Stimulated activated CD8-positive, alpha-beta memory T cell treated with anti-CD3 and anti-CD28 coated beads, Interleukin-15, amount 100 ng/mL, for 4 hours (primary cell): ENCODE measurements at places on chromosomes 5 and 9.

GRCh38 chr9:77640741-77641580 lies 7.2 kb downstream of the GNA14 start:
- no peak for DNase-seq

GRCh38 chr9:86755561-86755941 lies 191.8 kb downstream of the GAS1 start:
- no peak for DNase-seq

- DNase-seq = no peak
Observed at GRCh38 chr9:92480986-92481633, 1.2 kb downstream of the ASPN start.

DNA sequence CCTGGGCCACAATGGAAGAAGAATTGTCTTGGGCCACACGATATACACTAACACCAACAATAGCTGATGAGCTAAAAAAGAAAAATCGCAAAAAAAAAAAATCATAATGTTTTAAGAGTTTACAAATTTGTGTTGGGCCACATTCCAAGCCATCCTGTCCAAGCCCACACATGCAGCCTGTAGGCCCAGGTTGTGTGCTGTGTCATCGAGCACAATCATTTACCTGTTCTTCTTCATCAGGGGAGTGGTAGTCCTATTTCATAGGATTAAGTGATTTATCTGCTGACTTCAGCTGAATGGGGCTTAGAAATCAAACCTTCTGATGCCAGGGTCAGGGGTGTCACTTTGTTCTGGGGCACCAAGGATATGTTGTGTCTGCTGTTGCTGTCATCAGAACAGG lies 44.6 kb upstream of the ELL2 start:
- no peak for DNase-seq

DNA sequence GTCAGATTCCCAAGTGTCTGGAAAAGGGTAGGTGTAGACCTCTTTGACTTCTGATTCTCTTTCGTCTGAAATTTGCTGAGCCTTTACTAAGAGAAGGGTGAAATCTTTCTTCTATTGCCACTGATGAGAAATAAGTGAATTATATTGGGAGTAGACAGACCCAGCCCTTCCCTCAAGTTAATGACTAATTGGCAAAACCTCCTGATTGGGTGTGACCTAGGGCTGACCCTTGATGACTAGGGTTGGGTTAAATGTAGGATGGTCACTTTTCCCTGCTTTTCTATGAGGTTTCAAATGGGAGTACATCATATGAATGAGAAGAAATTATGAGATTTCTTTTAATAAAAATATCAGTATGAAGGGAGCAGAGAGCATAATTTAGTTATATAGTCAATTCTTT lies 73.4 kb upstream of the C5orf46 start:
- no peak for DNase-seq

DNA sequence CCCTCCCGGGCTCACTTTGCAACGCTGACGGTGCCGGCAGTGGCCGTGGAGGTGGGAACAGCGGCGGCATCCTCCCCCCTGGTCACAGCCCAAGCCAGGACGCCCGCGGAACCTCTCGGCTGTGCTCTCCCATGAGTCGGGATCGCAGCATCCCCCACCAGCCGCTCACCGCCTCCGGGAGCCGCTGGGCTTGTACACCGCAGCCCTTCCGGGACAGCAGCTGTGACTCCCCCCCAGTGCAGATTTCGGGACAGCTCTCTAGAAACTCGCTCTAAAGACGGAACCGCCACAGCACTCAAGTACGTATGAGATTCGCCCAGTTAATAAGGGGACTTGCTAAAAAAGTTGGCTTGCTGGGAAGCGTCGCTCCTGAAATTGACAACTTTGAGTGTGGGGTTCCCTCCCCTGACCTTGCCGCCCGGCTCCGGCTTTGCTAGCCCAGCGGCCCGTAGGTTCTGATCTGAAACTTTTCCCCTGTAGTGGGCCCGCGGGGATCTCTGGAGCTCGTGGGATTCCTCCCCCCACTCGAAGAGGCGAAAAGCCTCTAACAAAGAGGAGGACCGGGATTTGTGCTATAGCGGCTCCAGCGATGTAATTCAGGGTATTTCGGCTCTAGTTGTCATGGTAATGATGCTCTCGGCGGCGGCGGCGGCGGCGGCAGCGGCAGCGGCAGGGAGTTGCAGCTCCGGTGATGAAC lies 572 bp downstream of the NR4A3 start:
- peak; percentile 26 for DNase-seq

DNA sequence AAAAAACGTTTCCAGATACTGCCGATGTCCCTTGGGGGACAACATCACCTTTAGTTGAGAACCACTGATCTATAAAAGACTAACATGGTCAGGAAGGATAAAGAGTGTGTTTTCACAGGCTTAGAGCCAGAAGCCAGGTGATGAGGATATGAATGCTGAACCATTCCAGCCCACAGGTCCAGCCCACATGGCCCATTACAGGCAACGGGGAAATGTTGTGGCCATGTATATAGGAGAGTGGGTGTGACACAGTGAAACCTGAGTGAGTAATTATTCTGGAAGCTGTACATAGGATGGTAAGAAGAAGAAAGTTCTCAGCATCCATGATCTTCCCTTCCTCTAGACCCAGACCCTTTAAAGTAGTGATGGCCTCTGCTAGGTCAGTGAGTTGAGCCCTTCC lies 56.0 kb upstream of the FOXI1 start:
- DNase-seq = no peak
